WERI-Rb-1 (cell line): ENCODE measurements at places on chromosomes 13 and 19.

DNA sequence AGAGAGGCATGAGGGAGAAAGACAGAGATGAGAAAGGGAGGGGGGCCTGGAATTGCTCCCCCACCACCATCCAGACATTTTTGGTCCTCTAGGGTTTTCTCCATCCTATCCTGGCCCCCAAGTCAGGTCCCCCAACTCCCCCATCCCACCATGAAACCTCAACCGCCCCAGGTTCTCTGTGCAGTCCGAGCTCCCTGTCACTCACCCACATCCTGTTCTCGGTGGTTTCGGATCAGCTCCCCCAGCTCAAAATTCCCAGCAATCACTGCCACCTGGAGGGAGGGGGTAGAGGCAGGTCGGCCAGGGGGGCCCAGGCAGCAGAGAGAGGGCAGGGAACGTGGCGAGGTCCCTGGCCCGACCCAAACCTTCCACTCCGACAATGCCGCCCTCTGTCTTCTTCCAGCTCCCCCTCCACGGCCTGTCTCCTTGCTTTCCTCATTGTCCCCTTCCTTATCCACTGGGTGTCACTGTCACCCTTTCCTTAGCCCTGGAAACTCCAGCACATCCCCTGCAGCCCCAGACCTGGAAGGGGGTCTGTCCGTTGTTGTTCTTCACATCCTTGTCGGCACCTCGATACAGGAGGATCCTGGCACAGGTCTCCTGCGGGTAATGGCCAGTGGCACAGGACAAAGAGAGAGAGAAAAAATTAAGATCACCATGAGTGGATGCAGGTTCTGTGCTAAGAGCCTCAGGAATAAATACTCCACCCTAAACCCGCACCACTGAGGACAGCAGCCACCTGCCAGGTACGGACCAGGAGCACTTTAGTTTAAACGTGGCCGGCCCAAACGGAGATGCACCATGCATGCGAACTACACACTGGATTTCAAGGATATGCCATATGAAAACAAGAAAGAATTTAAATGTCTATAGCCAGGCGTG, 15.4 kb downstream of the SHANK1 start:
- peak; percentile 68 for DNase-seq

DNA sequence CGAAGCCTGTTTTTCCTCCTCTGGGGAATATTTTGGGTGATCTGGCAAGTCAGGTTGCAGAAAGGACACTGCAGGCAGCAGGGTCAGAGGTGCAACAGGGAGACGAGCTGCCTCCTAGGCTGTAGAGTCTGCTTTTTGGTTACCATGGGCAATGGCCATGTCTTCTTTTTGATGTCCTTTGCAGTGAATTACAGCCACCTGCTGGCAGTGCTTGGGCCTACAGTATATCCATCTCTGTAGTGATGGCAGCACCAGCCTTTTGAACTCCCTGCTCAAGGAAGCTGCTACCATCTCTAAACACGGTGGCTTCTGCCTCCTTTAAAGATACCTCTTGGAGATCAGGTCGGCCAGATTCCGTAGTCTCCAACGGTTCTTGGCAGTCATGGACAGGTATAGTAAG, 73.9 kb downstream of the WTIP start:
- peak; percentile 43 for DNase-seq

- DNase-seq: no peak
Observed at GRCh38 chr19:29326351-29326750, 113.4 kb upstream of the UQCRFS1 start.

GRCh38 chr13:27161980-27162379, 9.6 kb downstream of the USP12 start:
- no peak for DNase-seq

DNA sequence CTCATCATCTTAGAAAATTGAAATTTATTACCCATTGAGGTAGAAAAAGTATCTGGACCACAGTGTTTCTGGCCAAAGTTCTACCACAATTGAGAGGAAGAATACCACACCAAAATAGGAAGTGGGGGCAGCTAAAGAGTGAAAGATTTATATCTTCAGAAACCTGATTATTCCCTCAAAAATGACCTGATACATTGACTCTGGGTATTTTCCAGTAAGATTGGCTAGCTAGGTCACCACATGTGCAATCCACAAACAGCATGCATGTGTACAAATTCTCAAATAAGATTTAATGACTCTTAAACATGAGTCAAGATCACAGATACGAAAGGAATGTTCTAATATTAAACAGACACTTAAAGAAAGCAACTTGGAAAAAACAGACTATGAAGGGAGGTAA, 1516.2 kb upstream of the PCDH20 start:
- DNase-seq: no peak

- no peak for DNase-seq
Observed at GRCh38 chr13:48148454-48148853, 53.5 kb upstream of the MED4 start.

GRCh38 chr13:84139561-84140158, 257.4 kb upstream of the SLITRK1 start:
- no peak for DNase-seq

GRCh38 chr13:112240076-112240475, 136.1 kb upstream of the SPACA7 start:
- DNase-seq: peak; percentile 3

DNA sequence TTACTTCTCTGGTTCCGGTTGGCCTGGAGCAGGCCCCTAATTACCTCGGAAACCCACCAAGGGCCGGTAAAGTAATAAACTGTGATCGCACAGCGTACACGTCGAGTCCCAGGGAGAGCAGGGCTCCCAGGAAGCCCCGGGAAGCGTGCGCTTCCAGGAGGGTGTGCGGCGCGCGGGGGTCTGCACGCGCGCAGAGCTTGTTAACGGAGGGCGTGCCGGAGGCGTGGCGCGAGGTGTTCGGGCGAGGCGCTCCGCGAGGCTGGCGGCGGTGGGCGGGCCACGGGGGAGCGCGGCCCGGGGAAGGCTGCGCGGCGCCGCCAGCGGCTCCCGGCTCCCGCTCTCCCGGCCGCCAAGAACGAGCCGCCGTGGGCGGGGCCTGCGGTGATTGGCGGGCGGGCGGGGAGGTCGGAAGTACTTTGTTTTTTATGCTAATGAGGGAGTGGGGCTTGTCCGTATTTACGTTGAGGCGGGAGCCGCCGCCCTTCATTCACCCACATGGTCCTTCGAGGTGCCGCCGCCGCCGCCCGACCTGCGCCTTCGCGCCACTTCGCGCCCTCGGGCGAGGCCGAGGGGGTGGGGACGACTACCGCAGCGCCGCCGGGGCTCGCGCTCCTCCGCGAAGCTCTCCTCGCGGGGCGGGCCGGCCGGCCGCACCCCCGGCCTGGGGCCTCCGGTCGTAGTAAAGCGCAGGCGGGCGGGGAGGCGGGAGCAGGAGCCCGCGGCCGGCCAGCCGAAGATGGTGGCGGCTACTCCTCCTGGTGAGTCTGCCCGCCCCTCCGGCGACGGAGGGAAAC, at the start of gene MIR17HG:
MIR17HG (plus strand) TSS at position 486 of the 794 bp plus-strand sequence.
- DNase-seq: peak; percentile 99

DNA sequence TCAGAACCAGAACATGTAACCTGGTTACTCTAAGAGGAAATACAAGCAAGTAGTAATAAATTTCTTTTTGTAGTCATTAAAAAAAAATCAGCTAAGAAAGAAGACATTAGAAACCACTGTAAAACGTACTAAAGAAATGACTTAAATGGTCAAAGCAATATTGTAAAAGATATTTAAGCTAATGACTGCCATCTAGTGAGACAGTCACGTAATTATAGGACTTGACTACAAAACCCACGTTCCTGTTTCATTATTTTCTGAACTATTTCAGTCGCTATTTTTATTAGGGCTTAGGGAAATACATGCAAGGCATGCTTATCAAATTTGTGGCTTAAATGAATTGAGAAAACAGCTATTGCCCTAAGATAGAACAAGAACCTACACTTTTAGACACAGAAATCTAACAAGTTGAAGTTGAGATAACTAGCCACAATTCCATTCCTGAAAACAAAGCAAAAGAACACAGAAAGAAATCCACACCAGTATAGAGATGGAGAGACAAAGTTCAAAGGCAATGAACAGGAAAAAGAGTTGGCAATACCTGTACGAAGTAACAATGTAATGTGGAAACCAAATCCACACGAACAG, 17.9 kb downstream of the ALG5 start:
- DNase-seq: no peak

DNA sequence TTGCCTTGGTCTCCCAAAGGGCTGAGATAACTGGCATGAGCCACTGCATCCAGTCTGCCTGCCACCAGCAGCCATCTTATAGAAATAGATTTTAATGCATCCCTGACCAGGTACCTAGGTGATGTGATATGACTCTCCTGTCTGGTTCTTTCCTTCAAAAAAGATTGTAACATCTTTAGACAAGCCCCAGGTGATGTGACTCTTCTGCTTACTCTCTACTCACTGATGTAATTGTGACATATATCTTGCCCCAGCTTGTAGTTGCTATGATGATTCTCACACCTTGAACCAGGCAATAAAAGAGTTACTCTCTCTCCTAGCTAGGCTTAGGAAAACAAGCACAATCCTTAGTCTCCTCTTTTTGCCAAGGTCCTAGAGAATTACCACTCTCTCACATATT, 30.6 kb upstream of the ZNF681 start:
- DNase-seq: no peak

- DNase-seq: no peak
Observed at GRCh38 chr13:40247845-40248244, 418.6 kb downstream of the FOXO1 start.

DNA sequence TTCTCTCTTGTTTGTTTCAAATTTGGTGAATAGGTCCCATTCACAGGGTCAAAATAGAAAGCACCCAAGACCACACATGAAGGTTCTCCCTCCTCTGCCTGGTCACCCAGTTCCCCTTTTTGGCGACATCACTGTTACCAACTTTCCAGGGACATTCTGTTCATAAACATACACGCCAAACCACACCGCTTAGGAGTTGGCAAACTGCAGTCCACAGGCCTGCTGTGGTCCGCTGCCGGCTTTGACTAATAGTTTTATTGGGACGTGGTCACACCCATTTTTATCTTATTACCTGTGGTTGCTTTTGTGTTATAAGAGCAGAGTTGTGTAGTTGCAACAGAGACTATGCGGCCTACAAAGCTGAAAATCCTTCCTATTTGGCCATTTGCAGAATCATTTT, 24.2 kb downstream of the UHRF1 start:
- no peak for DNase-seq

DNA sequence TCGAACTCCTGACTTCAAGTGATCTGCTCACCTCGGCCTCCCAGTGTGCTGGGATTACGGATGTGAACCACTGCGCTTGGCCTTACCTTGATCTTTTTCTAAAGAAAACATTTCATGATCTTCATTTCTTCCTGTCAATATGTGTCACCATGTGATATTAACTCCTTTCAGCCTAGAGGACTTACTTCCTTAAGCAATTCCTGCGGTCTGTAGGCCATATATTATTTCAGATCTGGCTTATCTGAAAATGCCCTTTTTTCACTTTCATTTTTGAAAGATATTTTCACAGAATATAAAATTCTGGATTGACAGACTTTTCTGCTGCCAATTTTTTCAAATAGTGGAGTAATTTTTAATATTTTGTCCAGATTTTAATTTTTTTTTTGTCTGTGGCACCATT, 2.0 kb upstream of the GPR32 start:
- no peak for DNase-seq

DNA sequence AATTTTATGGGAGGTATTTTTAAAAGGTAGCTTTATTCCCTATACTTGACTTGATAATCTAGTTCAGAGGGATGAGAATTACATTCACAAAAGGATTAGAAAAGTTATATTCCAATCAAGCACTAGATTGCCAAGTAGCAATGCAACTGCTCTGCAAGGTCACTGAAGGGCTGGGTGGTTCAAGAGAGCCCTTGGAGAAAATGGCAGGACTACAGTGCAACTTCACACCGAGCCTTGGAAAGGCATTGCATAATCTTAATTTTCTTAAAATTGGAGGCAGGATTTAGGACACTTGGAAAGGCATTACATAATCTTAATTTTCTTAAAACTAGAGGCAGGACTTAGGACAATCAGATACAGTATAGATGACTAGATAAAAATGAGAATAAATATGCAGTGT, 315.9 kb downstream of the DCT start:
- no peak for DNase-seq

DNA sequence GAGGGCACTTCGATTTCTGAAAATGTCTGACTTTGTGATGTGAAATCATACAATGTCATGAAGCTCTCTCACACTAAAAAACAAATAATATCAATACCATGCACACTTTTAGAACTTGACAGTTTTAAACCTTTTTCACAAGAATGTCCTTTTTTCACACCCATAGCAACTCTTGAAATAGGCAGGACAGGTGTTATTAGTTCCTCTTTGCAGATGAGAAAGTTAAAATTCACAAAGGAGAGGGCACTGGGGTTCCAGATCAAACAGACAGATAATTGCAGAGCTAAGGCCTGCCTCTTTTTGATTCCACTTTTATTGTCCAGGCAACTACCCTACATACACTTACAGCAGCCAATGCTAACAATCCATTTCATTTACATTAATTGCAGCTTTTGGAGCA, 142.8 kb downstream of the KLF12 start:
- DNase-seq: no peak

- no peak for DNase-seq
Observed at GRCh38 chr13:20141238-20142022, 19.4 kb downstream of the GJA3 start.

- no peak for DNase-seq
Observed at GRCh38 chr13:57326532-57326931, 159.5 kb downstream of the PRR20E start.

- DNase-seq: no peak
Observed at GRCh38 chr19:51493776-51494175, 7.8 kb downstream of the SIGLEC12 start.

DNA sequence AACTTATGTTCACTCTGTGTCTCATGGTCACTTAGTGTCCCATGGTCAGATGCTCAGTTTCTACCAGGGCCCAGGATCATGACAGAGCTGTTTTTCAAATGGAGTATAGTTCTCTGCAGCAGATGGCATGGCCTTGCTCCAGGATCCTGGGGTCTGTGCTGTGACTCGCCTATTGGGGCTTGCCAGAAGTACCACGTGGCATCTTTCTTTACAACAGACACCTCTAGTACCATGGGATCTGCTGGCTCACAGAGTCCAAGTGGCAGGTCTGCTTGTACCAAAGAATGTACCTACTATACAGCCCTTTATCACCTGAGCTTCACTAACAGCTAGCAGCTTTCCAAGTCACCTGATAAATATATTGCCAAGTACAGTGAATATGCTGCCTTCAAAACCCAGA, 6.0 kb upstream of the RNF6 start:
- no peak for DNase-seq

- no peak for DNase-seq
Observed at GRCh38 chr13:74023484-74023883, 110.7 kb downstream of the KLF12 start.

- no peak for DNase-seq
Observed at GRCh38 chr13:26220575-26220974, 1.5 kb downstream of the RNF6 start.
